ENCODE measurements at places on chromosomes 7 and 10.

- no peak for DNase-seq
These were observed 253.8 kb downstream of the CREB5 start for GRCh38 chr7:28666154-28666553.

DNA sequence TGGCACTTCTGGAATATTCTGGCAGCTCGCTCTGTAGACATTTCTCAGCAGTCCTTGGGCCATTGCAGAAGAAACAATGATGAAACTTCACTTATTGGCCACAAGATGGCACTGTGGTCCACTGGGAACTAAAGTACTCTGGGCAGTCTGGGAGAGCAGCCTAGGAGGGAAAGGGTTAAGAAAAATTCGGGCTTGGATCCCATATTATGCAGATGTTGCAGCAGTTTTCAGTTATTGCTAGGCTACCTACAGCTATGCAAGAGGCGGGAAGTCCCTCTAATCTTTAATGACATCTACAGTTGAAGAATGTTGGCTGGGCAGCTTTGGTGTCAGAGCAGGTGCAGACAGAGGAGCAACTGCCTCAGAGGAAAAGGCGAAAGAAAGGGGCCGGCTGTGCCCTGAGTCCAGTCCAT is 201.7 kb upstream of the PRSS58 start:
- no peak for DNase-seq

DNA sequence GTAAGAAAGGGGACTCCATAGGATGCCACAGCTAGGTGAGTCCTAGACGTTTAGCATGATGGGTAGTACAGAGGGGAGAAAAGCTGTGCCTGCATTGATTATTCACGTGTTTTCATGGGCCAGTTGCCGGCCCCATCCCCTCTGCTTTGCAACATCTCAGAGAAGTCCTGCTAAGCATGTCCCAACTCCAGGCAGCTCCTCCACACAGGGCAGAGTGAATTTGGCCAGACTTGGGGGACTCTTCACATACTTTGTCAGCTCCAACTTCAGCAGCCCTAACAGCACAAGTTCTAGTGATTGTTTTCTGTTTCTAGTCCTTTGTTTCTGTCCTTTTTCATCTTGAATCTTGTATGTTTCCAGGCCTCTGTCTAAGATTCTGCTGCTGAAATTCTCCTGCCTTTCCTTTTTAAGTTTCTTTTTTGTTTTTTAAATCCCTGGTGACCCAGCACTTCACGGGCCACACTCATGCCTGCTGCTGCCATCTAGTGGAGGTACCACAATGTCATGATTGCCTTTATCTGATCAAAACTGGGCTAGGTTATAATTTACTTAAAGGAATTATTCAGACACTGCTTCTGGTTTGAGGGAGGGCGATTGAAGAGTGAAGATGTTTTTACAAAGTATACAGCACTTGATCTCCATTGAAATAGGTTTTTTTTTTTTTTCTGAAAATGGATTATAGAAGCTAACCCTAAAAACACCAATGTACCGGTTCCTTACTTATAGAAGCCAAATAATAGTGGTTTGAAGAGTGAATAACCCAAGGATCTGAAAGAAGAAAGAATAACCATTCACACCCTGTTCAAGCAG is 276.9 kb downstream of the CSTF2T start:
- peak; percentile 39 for DNase-seq

- peak; percentile 52 for DNase-seq
These were observed 66.1 kb downstream of the KCNMA1 start for GRCh38 chr10:77571490-77571889.

DNA sequence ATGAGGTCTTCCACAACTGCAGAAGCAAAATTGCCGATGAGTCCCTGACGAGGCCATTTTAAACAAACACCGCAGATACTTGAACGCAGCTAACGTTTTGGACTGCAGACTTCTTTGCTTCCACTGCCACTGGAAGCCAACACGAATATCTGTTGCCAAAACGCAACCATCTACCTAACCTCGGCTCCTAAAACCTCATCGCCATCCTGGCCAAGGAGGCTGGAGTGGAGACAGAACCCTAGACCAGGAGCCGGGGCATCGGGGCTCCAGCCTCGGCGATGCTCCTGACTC is 493 bp downstream of the WDR91 start:
- DNase-seq: no peak

DNA sequence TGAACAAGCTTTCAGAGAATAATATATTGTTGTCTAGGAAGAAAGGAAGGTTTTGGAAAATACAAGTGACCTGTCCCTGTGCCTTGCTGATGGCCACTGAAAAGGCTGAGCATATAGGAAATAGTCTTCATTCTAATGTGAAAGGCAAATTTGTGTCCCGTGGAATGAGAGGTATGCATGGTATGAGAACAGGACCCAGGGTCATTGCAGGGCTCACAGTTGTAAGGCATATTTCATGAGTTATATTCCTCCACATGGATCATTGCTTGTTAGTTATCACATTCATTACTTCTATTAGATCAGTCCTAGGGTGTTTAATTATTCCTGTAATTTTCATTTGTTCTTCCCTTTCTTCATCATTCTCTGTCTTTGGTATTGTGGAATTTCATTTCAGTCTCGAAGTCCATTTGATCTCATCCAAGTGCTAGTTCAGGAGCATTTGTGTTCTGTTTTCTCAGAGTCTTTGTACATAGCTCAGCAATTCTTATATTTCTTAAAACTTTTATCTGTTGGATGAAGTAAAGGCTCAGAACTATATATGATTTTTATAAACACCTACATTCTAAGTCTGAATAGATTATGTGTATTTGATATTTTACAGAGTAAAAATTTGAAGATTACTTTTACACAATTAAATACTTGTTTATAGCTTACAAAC is 39.4 kb upstream of the ARHGAP21 start:
- no peak for DNase-seq

- no peak for DNase-seq
These were observed 94.6 kb downstream of the FAS start for GRCh38 chr10:89085153-89085552.

DNA sequence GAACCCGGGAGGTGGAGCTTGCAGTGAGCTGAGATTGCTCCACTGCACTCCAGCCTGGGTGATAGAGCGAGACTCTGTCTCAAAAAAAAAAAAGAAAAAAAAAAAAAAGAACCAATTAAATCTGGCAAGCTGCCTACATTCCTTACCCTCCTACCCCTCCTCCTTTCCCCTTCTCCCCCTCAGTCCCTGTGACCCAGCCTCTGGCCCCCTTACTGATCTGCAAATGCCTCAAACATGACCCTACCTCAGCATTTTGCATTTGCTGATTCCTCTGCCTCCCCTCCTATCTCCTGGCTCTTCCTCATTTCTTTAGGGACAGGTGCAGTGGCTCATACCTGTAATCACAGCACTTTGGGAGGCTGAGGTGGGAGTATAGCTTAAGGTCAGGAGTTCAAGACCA is 19.3 kb downstream of the CDHR3 start:
- DNase-seq: no peak

GRCh38 chr10:126565441-126565840 is 105.1 kb downstream of the C10orf90 start:
- no peak for DNase-seq

- no peak for DNase-seq
These were observed 39.9 kb upstream of the TMEM229A start for GRCh38 chr7:124072603-124073309.

DNA sequence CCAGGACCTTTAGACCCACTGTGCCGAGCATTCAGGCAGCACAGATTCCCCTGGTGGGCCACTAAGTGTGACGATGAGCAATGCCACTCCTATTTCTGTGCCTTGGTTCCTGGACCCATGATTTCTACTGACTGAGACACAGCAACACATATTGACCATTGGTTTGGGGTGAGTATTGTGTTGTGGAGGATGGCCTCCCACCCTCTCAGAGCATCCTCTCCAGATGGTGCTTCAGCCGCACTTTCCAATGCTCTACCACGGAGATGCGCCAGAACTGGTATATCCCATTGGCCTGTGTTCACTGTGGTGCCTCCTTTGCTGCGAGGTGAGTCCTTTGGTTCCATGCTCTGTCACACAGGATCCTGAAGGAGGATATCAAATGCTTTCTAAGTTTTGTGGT is 10.1 kb upstream of the GDF10 start:
- no peak for DNase-seq

DNA sequence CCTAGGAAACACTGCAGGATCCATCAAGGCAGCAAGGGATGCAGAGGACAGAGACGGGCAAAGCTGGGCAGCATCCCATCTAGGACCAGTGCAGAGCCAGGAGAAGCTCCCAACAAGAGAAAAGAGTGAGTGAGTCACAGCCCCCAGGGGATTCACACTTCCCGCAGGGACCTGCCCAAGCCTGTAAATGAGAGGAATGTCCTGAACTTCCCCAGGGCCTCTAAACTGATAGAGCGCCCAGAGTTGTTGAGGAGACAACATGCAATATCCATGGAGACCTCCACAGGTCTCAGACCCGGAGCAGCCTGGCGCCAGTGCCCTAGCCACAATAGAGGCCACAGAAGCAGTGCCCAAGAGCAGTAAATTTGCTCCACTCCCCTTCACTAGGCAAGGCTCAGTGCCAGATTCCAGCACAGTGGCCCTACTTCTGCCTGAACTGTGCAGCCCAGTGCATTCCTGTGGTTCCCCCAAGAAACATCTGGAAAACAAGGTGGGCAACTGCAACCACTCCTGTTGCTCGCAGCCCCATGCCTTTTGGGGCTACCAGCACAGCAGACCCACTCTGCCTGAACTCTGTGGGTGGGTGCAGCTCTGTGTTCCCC is 567.5 kb downstream of the POM121L12 start:
- no peak for DNase-seq

GRCh38 chr7:32941681-32942414 is 15.4 kb upstream of the FKBP9 start:
- DNase-seq: no peak

- no peak for DNase-seq
These were observed 3.9 kb upstream of the SPAG6 start for GRCh38 chr10:22341190-22341925.

DNA sequence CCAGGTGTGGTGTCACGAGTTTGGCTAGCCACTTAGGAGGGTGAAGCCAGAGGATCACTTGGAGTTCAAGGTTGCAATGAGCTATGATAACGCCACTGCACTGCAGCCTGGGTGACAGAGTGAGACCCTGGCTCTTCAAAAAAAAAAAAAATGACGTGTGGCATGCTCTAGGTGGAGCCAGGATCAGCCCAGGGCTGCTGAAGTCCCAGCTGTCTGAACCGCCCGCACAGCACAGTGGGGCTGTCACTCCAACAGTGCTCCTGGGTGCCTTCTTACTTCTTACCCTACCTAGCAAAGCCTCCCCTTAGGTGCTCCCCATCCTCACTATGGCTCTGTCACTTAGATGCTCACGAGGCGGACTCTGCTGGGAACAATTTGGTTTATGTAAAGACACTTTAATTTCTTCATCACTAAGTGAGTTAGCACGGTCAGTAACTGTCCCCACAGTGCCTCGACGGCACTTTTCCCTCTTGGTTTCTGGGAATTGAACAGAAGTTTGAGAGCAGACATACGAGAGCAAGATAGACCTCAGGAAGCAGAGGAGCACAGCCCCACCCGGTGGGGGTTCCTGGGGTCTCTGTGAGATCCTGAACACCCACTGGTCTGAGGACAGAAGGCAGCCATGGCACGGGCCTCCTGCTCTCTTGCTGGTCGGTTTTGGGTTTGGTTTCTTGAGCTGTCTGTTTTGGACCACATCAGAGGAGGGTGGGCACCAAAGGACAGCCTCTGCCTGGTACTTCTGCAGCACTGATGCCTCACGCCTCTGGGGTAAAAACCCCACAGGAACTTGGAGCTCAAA is 66.2 kb upstream of the BTBD16 start:
- no peak for DNase-seq

- peak; percentile 72 for DNase-seq
These were observed 26.2 kb upstream of the ABLIM1 start for GRCh38 chr10:114684084-114684821.

GRCh38 chr7:51135576-51135975 is 181.0 kb downstream of the COBL start:
- no peak for DNase-seq

- no peak for DNase-seq
These were observed 32.0 kb upstream of the SLC35G1 start for GRCh38 chr10:93861825-93862224.

GRCh38 chr10:117186832-117187615 is 10.3 kb upstream of the KCNK18 start:
- DNase-seq: no peak

GRCh38 chr7:135493362-135493761 is 16.5 kb downstream of the CNOT4 start:
- DNase-seq: no peak

GRCh38 chr7:92698237-92698841 is 108.1 kb upstream of the FAM133B start:
- DNase-seq: no peak

GRCh38 chr10:113397047-113397446 is 155.8 kb upstream of the HABP2 start:
- DNase-seq: no peak

- no peak for DNase-seq
These were observed 736 bp upstream of the ITIH5 start for GRCh38 chr10:7667262-7668141.

DNA sequence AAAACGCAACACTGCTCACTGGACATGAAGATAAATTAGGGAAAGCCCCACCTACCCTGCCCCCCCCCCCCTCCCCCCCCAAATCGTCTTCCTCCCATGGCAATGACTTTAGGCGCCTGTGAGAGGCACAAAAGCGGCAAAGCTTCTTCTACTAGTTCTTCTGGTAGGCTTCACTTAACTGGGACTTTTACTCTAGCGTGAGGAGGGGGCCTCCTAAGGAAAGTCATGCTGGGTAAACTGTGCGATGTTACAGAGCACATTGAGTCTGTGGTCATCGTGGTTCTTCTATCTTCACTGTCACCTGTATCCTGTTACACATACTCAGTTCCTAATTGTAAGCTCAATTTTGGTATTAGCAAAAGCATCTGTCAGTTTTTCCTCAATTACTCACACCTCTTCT is 25.1 kb downstream of the HSPB1 start:
- no peak for DNase-seq

DNA sequence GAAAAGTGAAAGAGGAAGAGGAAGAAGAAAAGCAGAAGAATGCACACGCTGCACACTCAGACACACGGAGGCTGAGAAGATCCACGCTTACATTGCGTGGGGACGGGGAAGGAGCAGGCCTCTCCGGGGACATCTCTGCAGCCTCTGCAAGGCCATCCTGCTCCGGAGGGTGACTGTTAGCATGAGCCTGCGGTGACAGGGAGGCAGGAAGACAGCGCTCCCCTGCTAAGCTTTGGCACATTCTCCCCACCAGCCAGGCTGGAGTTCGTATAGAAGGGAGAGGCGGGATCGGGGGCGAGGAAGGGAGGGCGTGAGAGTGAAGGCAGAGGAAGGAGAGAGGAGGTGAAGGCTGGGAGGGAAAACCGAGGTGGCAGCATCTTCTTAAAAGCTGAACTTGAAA is 366.0 kb upstream of the SHH start:
- no peak for DNase-seq

- DNase-seq: no peak
These were observed 8.4 kb upstream of the C10orf71 start for GRCh38 chr10:49290607-49291006.

GRCh38 chr7:129986600-129986999 is 33.8 kb upstream of the UBE2H start:
- DNase-seq: no peak

GRCh38 chr10:7045891-7046599 is 364.8 kb downstream of the SFMBT2 start:
- DNase-seq: no peak
